ENCODE measurements at places on chromosomes 1 and 21. TPM values are rescaled to one million over a fixed set of nuclear protein-coding genes. Genes with fewer than 3 reads are reported as not detected.

Gene GBP1
- polyA plus RNA-seq, result 10.1 TPM

Gene ANGPTL3
- 0.18 TPM for polyA plus RNA-seq

Gene FALEC
- polyA plus RNA-seq, result 1.9 TPM

Gene LCE1F
- not detected for polyA plus RNA-seq

Gene ANKRD65
- polyA plus RNA-seq, result 24.7 TPM

Gene ST7L
- 20.6 TPM for polyA plus RNA-seq

Gene NKAIN1
- 1.8 TPM for polyA plus RNA-seq

Gene LEFTY1
- 0.52 TPM for polyA plus RNA-seq

Gene S100A7A
- polyA plus RNA-seq, result not detected

Gene KRTAP19-3
- not detected for polyA plus RNA-seq

Gene PKP1
- polyA plus RNA-seq, result 11.1 TPM

Gene SPOCD1
- polyA plus RNA-seq, result 0.52 TPM

Gene MANEAL
- 2.9 TPM for polyA plus RNA-seq

Gene ERICH3
- 0.08 TPM for polyA plus RNA-seq

Gene ARHGAP29
- 36.1 TPM for polyA plus RNA-seq

Gene DEDD
- polyA plus RNA-seq, result 43.2 TPM

Gene SCMH1
- 37.6 TPM for polyA plus RNA-seq

Gene USP33
- polyA plus RNA-seq, result 37.8 TPM

Gene ALG14
- 5.5 TPM for polyA plus RNA-seq

Gene ATAD3C
- 0.90 TPM for polyA plus RNA-seq

Gene MYOCOS
- not detected for polyA plus RNA-seq

Gene RPE65
- not detected for polyA plus RNA-seq

Gene RAB25
- polyA plus RNA-seq, result 1.0 TPM

Gene KRTAP11-1
- polyA plus RNA-seq, result not detected

Gene MXRA8
- 73.1 TPM for polyA plus RNA-seq

Gene SERPINC1
- polyA plus RNA-seq, result 0.12 TPM

Data from hindlimb muscle (tissue), 1 donor.